Ovary (tissue), 10 donors: ENCODE measurements at places on chromosomes 2 and 18. TPM values are rescaled to one million over a fixed set of nuclear protein-coding genes. Genes with fewer than 3 reads are reported as not detected.

HAAO gene
- total RNA-seq = 28.8 TPM

PLB1 gene
- total RNA-seq = 0.99 TPM

IL36B gene
- total RNA-seq = not detected

KCNE4 gene
- total RNA-seq = 13.4 TPM
